ENCODE measurements at places on chromosomes 4 and X. TPM values are rescaled to one million over a fixed set of nuclear protein-coding genes. Genes with fewer than 3 reads are reported as not detected.

BTC gene
- 0.32 TPM for total RNA-seq

CPLX1 gene
- not detected for total RNA-seq

TLR6 gene
- total RNA-seq: 3.1 TPM

ALB gene
- not detected for total RNA-seq

SRPX2 gene
- 55.6 TPM for total RNA-seq

HOPX gene
- total RNA-seq: not detected

IL21 gene
- total RNA-seq: not detected

TLR10 gene
- not detected for total RNA-seq

PDCL2 gene
- total RNA-seq: not detected

EXOC1L gene
- total RNA-seq: not detected

TMSB15A gene
- total RNA-seq: 0.32 TPM

LUZP4 gene
- not detected for total RNA-seq

All from hair follicle dermal papilla cell (primary cell).